ENCODE measurements at places on chromosomes 12 and 14.

DNA sequence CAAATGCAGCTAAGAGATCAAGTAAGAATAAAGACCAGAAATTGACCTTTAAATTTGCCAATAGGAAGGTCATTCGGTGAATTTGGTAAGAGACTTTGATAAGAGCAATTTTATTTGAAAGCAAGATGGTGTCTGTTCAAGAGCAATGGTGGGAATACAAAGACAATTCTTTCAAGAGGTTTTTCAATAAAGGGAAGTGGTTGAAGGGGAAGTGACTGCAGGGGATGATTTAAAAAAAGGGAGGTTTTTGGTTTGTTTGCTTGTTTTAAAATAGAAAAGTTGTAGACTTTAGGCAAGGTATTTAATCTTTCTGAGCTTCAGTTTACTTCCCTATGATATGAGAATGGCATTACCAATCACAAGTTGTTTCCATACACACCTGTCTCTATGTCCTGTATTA, 4.3 kb upstream of the APPL2 start:
- no peak for DNase-seq

GRCh38 chr12:119989731-119990381, 820 bp downstream of the BICDL1 start:
- no peak for DNase-seq

DNA sequence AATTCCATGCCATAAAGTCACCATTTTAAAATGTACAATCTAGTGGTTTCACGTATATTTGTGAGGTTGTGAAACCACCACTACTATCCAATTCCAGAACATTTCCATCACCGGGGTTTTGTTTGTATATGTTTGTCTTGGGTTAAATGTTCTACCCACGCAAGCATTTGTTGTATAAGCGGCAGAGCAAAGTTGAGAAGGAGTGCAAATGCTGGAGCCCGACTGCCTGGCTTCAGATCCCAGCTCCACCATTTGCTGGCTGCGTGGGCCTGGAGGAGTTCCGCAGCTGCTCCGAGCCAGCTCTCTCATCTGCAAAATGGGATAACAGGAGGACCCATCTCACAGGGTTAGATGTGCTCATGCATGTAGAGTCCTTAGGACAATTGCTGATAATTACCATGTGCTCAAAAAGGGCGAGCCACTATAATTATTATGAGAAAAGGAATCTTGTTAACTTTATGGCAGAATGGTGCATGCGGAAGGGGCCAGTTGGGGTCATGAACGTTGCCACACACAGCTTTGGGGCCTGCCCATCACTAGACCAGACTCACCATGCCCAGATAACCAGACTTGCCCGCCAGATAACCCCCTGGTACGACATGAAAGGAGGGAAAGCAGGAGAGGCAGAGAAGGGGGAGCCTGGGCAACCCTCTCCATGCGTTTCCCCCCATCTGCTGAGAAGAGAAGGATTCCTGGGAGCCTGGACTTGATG, 6.4 kb downstream of the ACTN1 start:
- no peak for DNase-seq

DNA sequence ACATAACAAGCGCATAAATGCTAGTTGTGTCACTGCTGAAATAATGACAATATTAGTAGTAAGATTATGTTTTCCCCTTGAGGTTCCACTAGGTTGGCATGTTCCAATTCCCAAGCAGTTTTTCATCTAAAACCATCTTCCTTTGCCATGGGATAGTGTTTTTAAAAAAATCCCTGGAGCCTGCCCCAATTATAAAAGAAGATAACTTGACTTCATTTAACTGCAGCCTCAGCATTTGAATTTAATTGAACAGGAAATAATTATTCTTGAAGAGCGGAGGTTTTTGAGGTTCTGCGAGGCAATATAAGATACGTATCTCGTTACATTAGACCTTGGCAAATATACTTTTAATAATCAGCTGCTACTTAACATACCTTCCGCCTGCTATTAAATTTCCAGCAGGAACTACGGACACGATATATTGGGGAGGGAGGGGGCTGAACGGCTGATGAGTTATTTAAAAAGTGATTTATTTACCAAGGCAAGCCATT, 65.2 kb upstream of the HSPB8 start:
- DNase-seq, result no peak

GRCh38 chr12:1595026-1595561, 713 bp upstream of the FBXL14 start:
- DNase-seq, result no peak

DNA sequence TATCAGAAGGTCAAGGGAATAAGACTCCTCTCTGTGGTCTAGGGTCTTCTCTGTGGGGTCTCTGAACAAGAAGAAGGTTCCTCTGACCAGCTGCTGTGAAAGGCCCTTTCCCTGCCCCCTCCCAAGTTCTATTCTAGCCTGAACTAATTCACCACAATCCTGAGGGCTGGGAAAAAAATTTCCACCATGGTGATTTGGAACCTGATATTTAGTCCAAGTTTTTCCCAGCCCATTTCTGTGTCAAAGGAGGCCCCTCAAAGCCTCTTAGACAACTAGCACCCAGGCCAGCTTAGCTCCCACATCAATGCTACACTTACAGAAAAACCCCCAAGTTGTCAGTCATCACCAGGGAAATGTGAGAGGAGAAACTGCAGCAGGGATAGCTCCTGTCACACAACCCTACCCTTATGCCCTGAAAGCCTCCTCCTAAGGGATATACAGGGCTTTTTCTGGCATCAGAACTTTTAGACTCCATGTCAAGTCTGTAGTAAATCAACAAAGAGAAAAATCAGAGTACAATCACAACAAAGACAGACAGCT, 4.5 kb downstream of the FMNL3 start:
- no peak for DNase-seq

DNA sequence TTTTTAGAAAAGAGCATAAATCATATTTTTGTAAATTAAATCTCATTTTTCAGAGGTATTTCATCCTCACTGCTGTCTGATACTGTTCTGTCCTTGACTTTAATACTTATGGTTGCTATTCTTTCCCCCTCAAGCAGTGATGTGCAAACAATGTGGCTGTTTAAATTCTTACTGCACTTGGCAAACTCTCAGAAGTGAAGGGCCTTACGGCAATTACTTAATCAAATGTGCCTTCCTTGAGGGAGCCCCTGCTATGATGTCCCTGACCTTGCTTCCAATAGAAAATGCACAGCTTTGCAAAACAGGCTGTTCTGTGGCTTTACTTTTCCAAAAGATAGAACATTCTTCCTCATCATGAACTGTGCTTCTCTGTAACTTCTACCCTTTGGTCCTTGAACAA, 35.2 kb downstream of the UBE3B start:
- no peak for DNase-seq

DNA sequence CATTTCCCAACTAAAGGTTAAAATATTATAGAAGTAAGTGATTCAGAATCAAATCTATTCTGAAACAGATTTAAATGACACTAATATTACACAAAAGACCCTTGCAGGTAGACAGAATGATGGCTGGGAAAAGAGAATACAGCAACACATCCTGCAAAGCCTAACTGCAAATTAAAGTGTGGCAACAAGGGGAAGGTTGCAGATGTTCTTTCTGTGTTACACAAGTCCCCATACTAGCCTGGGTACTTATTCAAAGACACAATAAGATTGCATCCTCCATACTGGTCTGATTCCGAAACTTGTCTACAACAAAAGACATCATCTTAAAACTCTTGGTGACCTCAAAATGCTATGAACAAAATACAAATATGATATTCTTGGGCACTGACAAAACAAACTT, 50.5 kb downstream of the R3HDM2 start:
- DNase-seq, result no peak

GRCh38 chr14:77309131-77309530, 11.6 kb downstream of the POMT2 start:
- DNase-seq, result no peak

- DNase-seq, result no peak
Measured at GRCh38 chr12:19387161-19387560, 52.1 kb upstream of the AEBP2 start.

DNA sequence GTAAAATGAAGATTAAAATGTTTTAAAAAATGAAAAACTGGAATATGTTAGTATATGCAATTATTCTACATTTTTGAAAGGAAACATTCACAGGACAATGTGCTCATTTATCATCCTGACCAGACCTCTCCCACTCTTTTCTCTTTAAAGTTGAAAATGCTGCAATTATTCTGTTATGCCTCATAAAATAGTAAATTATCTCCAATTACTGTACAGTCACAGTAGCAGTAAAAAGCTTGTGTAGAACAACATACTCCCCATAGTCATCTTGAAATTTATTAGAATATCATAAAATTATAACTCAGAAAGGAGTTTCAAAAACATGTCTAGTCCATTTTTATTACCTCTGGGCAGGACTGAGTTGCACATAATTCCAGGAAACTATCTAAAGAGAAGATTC, 250.3 kb downstream of the SYT1 start:
- DNase-seq, result no peak

GRCh38 chr12:92673756-92674155, 29.0 kb upstream of the PLEKHG7 start:
- no peak for DNase-seq

- DNase-seq, result no peak
Measured at GRCh38 chr14:37081218-37081617, 91.2 kb downstream of the SLC25A21 start.

- no peak for DNase-seq
Measured at GRCh38 chr14:25626986-25627385, 577.0 kb upstream of the STXBP6 start.

GRCh38 chr14:52977798-52978197, 26.9 kb upstream of the FERMT2 start:
- no peak for DNase-seq

- DNase-seq, result no peak
Measured at GRCh38 chr14:69439521-69440270, 41.2 kb downstream of the SLC39A9 start.

DNA sequence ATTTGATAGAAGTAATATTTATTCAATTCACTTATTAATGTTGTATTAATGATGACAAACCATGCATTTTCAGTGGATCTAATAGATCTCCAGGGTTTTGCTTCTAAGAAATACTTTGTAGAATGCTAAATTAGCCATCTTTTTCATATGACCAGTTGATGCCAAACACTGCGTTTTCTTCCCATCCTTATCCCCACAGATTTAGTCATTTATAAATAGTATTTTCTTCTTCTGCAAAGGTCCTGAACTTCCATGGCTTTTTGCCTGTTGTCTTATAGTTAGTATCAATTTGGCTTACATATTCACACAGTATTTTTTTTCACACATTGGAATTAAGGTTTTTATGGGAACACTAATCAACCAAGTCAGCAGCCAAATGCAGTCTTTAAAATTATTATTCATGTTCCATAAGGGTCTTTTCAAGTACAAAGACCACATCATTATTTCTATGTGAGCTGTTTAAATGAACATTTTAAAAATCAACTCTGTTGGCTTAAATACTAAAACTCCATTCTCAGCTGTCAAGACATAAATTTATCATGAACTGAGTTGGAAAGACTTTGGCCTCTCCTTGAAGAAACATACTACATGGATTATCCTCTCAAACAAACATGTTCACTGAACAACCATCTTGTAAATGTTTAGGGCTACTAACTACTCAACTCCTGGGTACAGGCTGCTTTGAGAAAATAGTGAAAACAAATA, 1278.4 kb upstream of the FLRT2 start:
- no peak for DNase-seq
